Forelimb muscle (tissue), 1 donor: ENCODE measurements at places on chromosomes 7 and 10.

- DNase-seq: no peak
Measured at GRCh38 chr7:1812509-1813393, 142.7 kb downstream of the ELFN1 start.

DNA sequence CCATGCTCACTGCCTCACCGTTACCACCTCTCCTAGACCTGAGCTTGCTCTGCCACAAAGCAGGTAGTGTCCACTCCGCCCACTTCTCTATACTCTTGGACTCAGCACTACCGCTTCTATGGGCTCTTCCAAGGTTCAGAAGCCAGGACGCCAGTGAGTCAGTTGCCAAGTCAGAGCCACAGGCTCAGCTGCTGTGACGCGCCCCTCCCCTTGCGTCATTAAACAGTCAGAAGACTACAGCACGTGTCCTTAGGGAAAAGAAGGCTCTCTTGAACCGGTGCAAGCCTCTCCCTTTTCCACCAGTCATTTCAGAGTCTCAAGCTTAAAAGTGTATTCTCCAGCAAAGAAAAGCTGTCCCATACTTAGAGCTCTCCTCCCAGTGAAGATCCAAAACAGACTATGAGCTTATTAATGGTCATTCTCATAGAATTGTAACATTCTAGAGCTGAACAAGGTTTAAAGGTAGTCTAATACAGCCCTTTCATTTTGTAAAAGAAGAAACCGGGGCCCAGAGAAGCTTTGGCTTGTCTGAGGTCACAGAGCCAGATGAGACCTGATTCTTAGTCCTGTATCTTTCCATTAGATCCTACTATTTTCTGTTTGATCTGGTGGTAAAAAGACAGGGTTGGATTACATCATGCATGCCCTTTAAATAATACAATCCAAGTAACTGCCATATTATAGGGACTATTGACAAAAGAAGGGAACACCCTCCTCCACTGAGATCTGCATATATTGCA lies 40.9 kb upstream of the MET start:
- DNase-seq: no peak

GRCh38 chr10:86635402-86635801 lies 18.9 kb upstream of the OPN4 start:
- DNase-seq: no peak

DNA sequence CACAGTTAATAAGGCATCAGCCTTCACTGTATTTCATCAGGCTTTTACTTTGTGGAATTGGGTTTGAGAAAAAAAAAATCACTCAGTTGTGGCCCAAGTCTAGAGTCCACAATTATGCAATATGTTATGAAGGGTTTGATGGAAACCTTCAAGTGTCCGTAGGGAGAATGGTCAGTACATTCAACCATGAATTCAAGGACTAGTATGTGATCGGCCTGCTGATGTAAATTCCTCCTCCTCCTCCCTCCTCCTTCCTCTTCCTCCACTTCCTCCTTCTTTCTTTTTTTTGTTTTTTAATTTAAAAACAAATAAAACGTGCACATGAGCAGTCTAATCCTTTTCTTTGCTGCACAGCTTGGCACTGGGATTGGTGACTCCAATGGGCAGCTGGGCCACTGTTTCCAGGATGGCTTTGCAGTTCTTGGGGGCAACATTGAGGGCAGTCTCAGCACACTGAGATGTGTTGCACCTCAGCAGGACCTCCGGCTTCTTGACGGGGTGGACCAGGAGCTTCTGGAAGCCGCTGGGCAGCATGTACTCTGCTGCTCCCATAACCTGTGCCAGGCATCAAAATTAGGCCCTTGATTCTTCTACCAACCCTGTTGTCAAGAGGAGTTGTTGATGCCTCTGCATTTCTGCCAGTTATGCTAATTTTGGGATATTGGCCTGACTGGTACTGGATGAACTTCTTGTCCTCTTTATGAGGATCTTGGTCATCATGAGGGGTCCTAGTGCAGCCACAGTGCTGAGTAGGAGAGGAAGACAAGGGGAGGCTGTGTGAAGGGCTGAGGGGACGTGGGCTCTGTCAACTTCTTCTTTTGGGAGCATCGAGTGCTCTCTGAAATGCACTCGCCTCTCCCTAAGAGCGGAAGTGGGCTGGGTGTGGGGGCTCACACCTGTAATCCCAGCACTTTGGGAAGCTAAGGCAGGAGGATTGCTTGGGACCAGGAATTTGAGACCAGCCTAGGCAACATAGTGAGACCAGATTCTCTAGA lies 9.3 kb upstream of the IL2RA start:
- DNase-seq: no peak

DNA sequence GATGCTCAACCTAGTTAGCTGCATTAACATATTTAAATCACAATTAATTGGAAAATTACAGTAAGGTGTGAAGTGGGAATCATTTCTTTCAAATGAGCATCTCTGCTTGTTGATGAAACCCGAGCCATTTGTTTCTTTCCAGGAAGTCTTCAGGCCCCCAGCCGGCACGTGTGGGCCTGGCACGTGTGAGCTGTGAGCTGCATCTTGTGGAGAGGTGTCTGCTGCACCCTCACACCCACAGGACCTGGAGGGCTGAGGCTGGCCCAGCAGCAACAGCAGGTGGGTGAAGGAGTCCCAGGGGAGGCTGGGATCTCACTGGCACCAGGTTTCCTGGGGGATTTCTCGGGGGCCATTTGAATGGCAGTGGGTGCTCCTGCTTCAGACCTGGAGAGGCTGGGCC lies 372.5 kb upstream of the MKI67 start:
- no peak for DNase-seq

GRCh38 chr7:135974667-135975066 lies 2.5 kb downstream of the MTPN start:
- no peak for DNase-seq

GRCh38 chr10:13925971-13926780 lies 339.4 kb downstream of the PRPF18 start:
- DNase-seq: no peak

GRCh38 chr10:1343176-1343575 lies 287.0 kb downstream of the WDR37 start:
- DNase-seq: no peak

DNA sequence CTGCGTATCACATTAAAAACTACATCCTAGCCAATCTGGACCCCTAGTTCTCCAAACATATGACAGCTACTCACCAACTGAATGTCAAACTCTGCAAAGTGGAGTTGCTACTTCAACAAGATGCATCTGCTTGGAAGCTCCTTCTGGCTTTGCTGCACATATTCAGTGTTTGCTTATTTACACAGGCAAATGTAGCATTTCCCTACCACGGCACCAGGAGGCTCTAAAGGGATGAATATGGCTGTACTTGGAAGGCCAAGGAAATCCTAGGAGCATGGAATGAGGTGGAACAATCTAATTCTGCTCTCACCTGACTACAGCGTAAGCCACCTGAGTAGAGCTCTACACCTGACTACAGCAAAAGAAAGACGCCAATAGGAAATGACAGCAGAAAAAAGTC lies 39.7 kb downstream of the MTPAP start:
- no peak for DNase-seq

DNA sequence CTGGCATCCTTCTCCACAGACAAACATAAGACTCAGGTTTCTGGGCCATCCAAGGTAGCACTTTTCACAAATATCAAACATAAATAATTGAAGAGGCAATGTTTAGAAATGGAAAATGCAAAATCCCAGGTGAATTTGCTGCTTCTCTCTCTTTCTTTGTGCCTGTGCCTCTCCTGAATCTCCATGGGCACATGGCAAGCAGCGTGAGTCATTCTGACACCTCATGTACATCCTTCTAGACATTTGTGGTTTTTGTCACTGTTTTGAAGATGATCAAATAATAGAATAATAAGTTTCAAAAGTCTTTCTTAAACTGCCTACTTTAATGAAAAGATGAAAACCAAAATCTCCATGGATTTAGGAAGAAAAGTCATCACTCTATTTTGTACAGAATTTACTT lies 60.3 kb upstream of the RAB11FIP2 start:
- no peak for DNase-seq

DNA sequence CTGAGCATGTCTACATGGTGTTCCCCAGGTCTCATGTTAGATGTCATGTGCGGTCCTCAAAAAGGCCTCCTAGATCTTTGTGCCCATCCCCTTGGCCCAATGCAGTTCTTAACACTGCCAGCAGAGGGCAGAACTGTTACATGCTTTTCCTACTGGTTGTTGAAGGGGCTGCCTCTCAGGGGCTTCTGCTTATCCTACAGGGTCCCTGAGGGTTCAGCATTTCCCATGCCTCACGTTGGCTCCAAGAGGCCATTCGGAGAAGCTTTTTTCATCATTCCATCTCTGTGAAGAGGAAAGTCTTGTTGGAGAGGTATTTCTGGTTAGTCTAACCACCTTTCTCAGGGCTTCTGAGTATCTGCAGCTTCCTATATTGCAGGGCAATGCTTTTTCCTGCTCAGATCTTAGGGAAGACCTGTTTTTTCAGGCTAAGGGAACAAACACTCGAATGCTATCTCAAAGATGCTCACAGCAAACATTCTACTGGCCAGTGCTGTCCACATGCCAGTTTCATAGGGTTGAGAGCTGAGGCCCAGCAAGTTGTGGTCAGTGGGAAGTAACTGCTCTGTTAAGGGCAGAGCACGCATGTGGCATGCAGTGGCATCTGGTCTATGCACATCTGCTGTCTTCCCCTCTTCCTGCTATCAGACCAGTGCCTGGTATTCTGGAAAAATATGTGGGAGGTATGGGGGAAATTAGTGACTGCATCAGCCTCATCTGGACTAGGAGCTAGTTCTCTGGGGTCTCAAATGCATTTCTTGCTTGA lies 31.5 kb downstream of the MBL2 start:
- DNase-seq: no peak

DNA sequence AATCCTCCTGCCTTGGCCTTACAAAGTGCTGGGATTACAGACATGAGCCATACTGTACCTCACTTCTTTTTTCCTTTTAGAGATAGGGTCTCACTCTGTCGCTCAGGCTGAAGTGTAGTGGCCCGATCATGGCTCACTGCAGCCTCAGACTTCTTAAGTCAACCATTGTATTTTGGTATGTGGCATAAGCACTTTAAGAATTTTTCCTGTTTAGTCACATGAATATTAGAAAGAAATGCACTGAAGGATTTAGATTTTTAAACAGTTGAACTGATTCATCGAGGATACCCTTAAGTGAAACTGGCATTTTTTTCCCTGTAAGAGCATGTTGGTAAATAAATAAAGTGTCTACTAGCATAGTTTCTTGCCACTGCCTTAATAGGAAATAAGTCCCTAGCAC lies 319.3 kb upstream of the CACNA2D1 start:
- no peak for DNase-seq

DNA sequence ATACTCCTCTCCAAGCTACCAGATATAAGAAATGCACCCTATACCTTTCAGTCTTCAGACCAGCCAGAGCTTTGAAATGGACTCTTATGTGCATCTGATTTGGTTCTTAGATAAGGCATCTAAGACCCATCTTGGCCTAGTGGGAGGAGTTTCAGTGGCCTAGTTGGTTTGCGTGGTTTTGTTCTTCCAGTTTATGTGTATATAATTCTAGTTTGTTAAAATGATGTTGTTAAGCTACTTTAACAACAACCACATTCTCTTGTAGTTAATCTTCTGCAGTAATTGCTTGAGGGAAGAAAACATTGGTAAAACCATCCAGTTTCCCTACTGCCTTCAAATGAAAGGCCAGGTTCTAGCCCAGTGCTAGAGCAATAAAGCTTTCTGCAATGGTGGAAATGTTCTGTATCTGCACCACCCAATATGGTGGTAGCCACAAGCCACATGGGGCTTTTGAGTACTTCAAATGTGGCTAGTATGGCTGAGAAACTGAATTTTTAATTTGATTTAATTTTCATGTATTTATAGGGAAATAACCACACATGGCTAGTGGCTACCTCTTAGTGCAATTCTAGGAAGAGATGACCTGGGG lies 66.3 kb downstream of the KLHDC10 start:
- DNase-seq: no peak

DNA sequence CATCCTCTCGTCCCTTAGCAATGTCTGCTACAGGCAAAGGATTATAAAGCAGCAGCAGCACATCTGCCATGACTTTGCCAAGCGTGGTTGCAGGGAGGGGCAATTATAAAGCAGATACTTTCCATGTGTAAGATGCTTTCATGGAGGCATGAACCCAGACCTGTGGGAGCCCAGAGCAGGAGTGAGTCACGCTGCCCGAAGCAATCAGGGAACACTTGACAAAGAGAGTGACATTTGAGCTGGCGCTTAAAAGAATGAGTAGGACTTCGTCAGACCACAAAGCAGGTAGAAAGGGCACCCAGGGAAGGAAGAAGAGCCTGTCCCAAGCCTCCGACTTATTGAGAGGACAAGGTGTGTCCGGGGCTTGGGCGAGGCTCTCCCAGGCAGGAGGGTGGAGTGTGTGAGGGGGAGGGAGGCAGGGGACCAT lies 147.2 kb downstream of the MYOF start:
- no peak for DNase-seq

DNA sequence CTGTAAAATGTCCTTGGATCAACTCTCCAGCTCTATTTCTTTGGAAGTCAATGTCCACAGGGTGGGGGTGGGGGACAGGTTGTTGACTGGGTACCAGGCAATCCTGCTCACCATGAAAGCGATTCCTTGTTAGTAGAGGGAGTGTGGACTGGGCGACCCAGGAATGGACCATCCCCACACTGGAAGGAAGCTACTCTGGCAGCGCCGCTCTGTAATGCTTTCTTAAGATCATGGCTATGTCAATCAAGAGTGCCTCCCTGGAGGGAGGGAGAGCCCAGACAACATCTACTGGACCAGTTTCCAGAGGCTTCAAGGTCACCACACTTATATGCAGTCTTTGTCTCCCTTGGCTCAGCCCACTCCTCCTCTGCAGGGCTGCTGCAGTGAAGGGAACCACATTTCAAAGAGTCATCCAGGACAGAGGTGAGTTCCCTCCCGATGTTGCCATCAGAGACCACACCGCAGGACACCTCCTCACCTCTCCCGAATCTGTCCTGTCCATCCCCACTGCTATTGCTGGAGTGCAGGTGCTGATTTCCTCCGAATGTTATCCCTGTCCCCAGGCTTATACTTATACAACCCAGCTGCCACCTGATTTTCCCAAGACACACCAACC lies 6.9 kb downstream of the GIMAP5 start:
- DNase-seq: no peak

DNA sequence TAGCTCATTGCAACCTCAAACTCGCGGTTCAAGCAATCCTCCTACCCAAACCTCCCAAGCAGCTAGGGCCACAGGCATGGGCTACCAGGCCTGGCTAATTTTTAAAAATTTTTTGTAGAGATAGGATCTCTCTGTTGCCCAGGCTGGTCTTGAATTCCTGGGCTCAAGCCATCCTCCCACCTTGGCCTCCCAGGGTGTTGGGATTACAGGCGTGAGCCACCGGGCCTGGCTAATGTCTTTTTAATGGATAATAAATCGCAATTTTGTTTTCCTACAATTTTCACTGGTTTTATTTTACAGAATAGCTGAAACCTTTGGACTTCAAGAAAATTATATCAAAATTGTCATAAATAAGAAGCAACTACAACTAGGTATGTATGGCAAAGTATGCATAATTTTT lies 10.9 kb downstream of the NUB1 start:
- DNase-seq: no peak
